ENCODE measurements at places on chromosomes 4 and X.

DNA sequence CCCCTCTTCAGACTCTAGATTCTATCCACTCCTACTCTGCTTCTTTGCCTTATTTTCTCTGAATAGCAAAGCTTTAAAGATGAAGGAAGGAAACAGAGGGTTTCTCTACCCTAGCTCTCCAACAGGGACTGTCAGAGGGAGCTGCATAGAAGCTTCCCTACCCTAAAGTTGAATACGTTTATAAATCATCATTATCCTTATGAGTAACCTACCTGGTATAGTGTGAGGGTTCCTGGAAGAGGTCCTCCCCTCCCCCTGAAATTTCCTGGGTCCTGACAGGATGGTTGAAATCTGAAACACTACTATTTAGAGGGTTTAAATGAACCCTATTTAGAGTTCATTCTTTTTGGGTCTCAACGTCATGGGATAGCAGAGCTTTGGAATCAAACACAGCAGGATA, 187.0 kb upstream of the RBPJ start:
- DNase-seq = no peak

- DNase-seq = no peak
Observed at GRCh38 chr4:80017125-80017854, 55.7 kb downstream of the ANTXR2 start.

GRCh38 chr4:54103190-54103574, 3.2 kb downstream of the GSX2 start:
- no peak for DNase-seq

DNA sequence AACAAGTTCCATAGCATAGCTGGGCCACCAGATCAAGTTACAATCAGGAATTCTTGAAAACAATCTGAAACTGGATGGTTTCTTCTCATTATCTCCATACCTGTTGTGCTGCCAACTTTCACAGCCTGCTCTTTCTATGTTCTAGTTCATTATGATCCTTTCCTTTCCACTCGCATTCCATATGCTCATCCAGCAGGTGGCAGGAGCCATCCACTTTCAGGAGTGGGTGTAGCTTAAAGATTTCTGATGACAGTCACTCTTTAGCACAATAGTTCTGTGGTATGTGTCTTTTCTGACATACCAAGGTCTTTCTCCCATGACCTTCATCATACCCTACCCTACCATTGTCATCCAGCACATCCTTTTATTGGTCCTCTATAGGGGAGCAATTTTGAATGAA, 46.4 kb downstream of the PAGE2 start:
- DNase-seq = peak; percentile 2

DNA sequence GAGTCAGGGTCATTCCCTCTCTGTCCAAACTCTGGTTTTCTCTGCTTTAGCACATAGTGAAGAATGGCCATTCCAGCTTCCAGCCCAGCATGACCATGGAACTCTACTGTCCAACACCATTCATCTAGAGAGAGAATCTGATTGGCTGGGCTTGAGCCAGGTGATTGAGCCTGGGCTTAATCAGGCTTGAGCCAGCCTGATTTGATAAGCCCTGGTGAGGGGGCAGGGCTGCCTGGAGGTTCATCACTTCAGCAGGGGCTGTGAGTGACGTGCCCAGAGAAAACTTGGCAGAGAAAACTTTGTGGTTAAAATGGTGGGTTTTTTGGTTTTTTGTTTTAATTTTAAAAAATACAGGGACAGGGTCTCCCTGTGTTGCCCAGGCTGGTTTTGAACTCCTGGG, 62.5 kb downstream of the KIAA0232 start:
- DNase-seq = no peak

DNA sequence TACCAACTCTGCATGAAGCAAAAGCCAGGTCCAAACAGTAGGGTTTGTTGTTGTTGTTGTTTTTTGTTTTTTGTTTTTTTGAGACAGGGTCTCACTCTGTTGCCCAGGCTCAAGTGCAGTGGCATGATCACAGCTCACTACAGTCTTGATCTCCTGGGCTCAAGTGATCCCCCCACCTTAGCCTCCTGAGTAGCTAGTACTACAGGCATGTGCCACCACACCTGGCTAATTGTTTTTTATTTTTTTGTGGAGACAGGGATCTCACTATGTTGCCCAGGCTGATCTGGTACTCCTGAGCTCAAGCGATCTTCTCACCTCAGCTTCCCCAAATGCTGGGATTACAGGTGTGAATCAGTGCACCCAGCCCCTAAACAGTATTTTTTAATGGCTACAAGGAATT, 6.2 kb downstream of the S100P start:
- DNase-seq = no peak

DNA sequence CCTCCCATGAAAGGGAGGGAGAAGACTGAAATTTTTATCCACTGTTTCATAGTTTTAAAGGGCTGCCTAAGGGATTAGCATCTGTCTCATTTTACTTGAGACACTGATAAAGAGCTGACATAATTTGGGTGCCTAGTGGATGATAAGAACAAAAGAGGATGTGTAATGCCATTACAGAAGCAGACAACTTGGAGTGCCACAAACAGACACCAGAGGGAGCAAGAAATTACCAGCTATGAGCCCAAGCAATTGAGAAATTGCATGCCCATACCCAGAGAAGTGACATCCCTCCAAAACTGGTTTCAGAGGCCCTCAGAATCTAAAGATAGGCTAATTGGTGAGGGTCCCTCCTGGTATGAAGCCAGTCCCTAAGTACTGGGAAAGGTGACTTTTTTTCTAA, 38.5 kb upstream of the POU3F4 start:
- no peak for DNase-seq

GRCh38 chr4:164756686-164757085, 2.8 kb downstream of the SMIM31 start:
- no peak for DNase-seq

- no peak for DNase-seq
Observed at GRCh38 chrX:49901048-49901447, 21.3 kb upstream of the CLCN5 start.

DNA sequence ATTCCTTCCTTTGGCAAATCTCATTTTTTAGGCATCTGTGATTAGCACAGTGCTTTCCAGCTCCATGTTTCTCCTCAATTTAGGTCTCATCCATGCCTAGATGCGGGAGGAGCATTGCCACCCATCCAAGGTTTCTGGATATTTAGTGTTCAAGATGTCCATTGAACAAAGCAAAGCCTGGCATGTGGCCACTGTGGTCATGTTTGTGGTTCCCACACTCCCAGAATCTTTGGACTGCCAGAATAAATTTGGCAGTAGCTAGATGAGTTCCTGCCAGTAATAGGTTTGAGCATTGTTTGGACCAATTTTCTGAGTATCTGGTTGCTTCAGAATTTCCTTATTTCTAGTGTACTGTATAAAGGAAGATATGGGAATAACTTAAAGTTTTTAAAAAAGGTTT, 1124.1 kb downstream of the ADGRL3 start:
- DNase-seq = no peak

GRCh38 chr4:84939113-84939512, 27.4 kb downstream of the WDFY3 start:
- no peak for DNase-seq

- DNase-seq = no peak
Observed at GRCh38 chr4:71460371-71460770, 121.6 kb downstream of the SLC4A4 start.

GRCh38 chr4:32010221-32010620, 1290.1 kb downstream of the PCDH7 start:
- no peak for DNase-seq

DNA sequence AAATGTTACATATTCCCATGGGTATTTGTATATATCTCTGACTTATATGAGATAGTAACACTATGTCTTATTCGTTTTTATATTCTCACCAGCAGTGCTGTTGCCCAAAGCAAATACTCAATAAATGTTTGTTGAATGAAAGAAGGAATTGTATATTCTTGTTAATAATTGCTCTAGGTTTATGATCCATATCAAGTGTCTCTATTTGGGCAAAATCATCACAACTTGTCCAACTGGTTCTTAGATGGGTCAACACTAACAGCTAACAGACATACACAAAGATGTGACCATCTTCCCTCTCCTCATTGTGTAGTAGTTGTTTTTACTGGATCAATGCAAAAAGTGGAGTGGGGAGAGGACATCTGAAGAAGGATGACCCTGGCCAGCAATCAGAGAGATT, 6.6 kb upstream of the APLN start:
- DNase-seq = no peak

GRCh38 chr4:71239365-71239764, 99.5 kb upstream of the SLC4A4 start:
- DNase-seq = no peak

GRCh38 chr4:177404986-177405385, 37.3 kb downstream of the AGA start:
- no peak for DNase-seq

DNA sequence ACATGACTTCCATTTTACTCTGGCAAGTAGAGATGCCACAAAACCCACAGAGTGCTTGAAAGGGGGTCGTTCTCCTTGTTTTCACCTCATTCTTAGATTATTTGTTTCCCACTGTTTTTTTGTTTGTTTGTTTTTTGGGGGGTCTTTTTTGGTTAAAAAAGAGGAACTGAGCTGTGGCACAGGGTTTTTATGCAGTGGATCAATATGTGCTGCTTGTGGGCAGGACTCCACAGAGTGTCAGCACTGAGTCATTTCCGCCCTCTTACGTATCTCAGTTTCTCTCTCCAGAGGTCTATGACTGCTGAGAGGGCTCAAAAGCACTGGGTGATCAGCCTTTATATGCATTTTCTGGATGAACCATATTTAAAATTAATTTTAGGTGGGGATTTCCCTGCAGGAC, 268.1 kb upstream of the GRID2 start:
- DNase-seq = no peak

DNA sequence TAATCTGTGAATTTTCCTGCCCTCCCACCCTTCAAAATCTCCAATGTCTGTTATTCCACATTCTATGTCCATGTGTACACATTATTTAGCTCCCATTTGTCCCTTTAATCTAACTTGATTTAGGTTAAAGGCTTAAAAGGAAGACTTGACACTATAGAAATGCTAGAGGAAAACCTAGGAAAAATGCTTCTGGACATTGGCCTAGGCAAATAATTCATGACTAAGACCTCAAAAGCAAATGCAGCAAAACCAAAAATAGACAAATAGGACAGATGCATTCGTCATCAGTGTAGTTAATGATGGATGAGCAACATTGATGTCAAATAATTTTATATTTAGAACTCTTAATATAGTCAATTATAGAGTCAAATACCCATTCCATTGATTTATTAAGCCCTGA, 36.9 kb downstream of the INTU start:
- no peak for DNase-seq

DNA sequence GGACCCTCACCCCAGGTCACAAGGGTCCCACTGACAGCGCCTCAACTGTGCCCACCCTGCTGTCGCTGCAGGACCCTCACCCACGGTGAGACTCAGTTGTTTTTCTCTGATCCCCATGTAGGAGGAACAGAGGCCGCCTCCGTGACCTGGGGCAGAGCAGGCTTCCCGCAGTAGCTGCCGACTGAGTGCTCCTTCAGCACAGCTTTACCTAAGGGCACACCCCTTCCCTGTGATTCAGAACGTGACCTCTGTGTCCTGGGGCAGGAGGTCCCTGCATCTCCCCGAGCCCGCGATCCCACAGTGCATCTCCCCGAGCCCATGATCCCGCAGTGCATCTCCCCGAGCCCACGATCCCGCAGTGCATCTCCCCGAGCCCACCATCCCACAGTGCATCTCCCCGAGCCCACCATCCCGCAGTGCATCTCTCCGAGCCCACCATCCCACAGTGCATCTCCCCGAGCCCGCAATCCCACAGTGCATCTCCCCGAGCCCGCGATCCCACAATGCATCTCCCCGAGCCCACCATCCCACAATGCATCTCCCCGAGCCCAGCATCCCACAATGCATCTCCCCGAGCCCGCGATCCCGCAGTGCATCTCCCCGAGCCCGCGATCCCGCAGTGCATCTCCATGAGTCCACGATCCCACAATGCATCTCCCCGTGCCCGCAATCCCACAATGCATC, 23.6 kb downstream of the PPP2R3B start:
- no peak for DNase-seq

DNA sequence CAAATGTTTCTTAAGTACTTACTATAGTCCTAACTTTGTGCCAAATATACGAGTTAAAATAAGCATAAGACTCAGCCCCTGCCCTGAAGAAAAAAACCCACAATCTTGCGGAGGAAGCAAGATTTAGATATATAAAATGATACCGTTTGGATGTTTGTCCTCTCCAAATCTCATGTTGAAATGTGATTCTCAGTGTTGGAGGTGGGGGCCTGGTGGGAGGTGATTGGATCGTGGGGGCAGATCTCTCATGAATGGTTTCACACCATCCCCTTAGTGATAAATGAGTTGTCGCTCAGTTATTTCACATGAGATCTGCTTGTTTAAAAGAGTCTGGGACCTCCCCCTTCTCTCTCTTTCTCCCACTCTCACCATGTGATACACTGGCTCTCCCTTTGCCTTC, 28.7 kb downstream of the EFHC2 start:
- no peak for DNase-seq

DNA sequence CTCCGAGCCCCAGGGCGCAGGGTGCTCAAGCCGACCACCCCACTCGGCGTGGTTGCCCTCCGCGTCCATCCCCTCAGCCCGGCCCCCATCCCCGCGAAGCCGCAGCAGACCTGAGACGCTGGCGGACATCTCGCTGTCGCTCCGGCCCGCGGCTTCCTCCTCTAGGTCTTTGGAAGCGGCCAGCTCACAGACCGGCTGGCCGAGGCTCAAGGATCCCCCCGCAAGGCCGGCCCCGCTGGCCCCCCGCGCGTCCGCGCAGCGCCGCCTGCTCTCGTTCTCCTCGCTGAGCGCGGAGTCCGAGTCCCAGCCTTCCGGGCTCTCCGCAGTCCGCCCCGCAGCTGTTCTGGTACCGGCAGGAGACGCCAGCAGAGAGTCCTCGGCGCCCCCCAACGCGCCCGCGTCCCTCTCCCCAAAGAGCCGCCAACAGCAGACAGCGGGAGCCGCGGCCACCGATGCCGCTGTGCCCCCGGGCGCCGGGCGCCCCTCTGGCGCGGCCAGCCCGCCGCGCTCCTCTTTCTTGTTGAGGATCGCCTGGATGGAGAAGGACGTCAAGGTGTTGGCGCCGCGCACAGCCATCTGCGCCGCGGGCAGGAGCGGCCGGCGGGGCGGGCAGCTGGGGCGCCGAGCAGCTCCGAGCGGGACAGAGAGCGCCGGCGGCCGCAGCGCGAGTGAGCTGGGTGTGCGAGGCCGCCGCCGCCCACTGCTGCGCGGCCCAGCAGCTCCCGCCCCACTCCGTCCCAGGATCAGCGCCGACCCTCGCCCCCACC, at the start of gene NKX3-2:
Gene NKX3-2 (minus strand): TSS at position 670 of the 767 bp plus-strand sequence. CDS start 94 bp downstream, at position 576.
- no peak for DNase-seq

- DNase-seq = no peak
Observed at GRCh38 chr4:143207555-143207954, 22.8 kb downstream of the USP38 start.

- DNase-seq = no peak
Observed at GRCh38 chr4:39591290-39591689, 47.4 kb downstream of the SMIM14 start.

- no peak for DNase-seq
Observed at GRCh38 chrX:149831473-149831872, 49.5 kb upstream of the MAGEA8 start.

GRCh38 chr4:139297001-139297410, 4.3 kb upstream of the NAA15 start:
- DNase-seq = no peak

- DNase-seq = no peak
Observed at GRCh38 chrX:123291623-123292022, 107.5 kb downstream of the GRIA3 start.

Measured in putamen (tissue), 1 donor.